ENCODE measurements at places on chromosomes 5 and 9.

DNA sequence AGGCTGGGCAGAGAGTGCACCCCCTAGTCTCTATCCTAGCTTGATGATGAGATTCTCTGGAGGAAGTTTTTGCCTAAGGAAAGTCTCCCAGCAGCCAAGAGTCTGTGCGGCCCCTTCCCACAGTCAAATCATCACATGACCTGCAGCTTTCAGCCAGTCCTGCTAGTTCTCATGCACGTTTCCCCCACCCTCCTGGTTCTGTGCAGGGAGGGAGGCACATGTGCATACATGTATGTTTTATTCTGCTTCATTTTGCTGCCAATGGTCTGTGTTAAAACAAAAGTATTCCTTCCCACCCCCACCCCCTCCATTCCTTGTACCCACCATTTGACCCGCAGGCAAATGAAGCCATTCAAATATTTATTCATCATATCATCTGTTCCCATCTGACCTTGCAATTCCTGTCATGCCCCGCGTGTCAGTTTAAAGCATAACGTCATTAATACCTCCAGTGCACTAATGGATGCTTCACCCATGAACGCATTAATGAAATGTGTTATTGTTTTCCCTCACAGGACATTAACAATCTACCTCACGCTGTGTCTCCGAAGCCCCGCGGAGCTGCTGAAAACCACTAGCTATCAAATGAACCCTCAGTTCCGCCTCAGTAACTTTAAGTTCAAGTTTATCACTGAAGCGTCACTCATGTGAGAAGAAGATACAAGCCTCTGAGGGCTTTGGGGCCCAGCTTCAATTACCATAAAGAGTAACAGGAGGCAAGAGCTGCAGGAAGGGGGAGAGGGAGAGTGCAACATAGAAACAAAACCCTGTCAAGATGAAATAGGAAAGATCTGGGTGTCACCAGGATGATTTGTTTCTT, 139.6 kb downstream of the RASEF start:
- DNase-seq, result peak; percentile 16

GRCh38 chr5:19175776-19176570, 812.0 kb downstream of the CDH18 start:
- DNase-seq, result no peak

DNA sequence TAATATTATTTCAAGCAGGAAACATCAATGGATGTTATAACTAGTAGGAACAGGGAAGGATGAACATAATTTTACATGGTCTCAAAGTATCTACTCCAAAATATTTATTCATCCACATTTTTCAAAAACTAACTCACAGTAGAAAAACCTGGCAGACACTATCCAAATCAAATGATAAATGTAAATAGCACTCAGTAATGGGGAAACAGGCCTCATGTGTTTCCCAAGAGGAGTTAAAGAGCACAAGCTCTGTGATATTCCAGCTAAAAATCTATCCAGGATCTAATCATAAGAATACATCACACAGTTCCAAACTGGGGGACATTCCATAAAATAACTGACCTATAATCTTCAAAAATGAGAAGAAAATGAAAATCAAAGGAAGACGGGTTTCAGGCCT, 443.1 kb downstream of the ZNF608 start:
- DNase-seq, result no peak

GRCh38 chr5:36200513-36200912, 41.2 kb downstream of the NADK2 start:
- no peak for DNase-seq

DNA sequence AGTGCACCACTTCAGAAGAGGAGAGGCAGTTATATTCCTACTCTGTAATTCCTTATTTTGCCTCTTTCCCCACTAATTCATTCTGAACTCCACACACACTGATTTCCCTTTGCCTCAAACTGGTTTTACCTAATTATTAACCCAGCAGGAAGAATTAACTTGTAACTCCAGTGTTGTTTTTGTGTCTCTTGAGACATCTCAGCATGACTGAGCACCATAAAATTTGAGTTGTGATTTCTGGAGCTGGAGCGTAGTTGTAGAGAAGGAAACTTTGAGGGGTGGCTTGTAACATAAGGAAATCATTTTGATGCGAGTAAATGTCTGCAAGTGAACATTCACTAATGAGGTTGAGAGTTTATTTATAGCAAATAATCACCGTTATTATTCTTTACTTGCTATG, 265.2 kb downstream of the TMEM38B start:
- no peak for DNase-seq

DNA sequence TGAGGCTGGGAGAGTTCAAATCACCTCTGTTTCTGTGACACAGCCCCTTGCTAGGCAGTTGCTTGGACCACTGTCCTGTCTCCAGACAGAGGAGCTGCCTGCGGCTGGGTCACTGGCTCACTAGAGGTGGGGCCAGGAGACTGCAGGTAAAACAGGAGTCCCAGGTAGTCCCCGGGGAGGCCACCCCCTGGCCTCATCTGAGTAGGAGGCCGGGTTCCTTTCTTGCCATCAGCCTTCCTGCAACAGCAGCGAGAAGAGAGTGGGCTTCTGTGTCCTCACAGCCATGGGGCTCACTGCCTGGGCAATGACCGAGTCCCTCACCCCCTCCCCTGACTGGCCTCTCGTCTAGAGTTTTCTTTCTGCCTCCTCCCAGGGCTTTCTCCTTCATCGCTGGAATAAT, 197.5 kb downstream of the CDK5RAP2 start:
- DNase-seq, result no peak

DNA sequence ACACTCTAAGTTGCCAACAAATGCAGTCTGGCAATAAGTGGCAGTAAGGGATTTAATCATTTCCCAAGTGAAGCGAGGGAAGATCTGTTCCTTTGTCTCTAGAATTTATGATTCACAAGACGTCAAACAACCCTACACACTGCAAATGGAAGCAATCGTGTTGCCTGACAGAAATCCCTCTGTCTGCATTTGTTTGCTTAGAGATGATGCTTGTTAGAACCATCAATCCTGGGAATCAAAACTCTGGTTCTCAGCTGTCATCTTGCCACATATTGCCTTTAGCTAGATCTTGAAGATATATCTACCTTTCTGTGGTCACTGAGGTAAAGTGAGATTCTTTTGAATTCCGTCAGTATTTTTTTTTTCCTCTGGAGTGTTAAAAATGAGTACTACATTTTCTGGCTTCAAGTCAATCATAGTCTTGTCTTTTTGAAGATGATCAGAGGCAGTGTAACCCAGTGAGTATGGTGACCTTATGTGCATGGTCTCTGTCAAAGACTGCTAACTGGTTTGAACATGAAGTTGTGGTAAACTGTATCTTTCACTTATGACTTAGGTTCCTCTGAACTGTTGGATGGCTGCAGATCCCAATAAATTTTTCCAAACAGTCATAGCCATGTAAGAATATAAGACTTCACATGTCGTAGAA, 106.4 kb upstream of the STARD4 start:
- no peak for DNase-seq

GRCh38 chr5:176547802-176548201, 1.3 kb upstream of the CDHR2 start:
- DNase-seq, result no peak

DNA sequence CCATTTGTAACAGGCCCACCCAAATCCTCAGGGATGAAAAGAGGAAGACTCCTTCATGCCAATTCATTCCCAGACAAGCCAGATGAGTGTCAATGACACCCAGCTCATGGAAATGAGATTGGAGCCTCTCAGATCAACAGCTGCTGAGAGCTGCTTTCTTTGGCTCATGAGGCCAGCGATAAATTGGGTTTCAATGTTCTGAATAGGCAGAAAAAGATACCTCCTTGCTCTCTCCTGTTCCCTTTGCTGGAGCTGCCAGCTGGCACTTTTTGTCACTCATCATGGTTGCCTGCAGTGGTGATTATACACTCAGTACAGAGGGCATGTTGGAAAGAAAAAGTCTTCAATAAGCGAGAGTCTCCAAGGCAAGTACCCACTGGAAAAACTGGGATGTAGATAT, 47.1 kb downstream of the SH3RF2 start:
- no peak for DNase-seq

DNA sequence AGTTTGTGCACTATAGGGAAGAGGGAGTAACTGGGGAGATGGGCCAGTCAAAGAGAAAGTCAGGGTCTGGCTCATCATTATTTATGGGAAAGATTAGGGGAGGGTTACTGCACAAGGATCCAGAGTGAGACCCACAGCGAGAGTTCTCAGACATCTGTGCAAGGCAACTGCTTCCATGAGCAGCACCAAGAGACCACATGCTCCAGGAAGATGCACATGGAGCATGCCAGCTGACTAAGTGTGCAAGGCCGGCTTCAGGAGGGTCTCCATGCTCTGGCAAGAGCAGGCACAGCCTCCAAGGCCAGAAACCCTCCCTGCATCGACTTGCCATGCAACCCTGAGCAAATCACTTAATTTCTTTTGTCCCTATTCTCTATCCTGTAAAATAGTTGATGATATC, 616.9 kb downstream of the CSNK1G3 start:
- no peak for DNase-seq

- peak; percentile 52 for DNase-seq
Observed at GRCh38 chr5:78008356-78008967, 232.3 kb upstream of the TBCA start.

- DNase-seq, result peak; percentile 73
Observed at GRCh38 chr9:112119225-112120029, 55.7 kb downstream of the SUSD1 start.

GRCh38 chr5:168217497-168217896, 73.9 kb upstream of the WWC1 start:
- DNase-seq, result no peak

- DNase-seq, result no peak
Observed at GRCh38 chr5:64693636-64694035, 3.3 kb downstream of the SHISAL2B start.

DNA sequence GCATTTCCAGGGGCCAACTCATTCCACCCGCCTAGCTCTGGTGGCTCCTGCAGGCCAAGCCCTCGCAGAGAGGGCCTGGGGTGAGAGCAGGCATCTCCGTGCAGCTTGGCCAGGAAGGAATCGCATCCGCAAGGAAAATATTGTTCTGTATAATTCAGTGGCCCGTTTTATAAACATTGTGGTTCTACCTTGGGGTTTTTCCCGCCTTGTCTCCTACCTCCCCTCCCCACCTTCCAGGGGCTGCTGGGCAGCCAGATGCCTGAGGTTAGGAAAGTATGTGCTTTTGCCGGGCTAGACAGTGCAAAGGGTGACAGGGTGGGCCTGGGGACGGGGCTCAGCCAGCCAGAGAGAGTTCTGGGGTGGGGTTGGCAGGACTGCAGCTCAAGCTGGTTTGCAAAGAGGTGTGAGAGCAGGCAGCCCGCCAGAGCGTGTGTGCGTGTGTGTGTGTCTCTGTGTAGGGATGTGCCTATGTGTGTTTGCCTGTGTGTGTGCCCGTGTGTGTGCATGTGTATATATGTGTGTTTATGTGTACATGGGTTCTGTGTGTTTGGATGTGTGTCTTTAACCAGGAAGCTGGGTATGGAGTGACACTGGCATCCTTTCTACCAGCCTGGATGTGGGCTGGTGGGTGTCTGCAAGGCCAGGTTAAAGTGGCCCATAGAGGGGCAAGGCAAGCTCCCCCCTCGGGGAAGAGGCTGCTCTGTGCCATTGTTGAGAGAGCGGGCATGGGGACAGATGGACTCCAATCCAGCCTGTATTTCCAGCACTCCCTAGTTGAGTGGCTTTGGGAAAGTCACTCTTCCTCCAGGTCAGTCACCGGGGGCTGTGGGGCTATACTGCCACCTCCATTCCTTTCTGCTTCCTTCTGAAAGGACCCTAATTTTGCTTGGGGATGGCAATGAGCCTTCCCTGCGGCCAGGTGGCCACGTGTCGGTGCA, 10.6 kb upstream of the SLC2A6 start:
- no peak for DNase-seq

DNA sequence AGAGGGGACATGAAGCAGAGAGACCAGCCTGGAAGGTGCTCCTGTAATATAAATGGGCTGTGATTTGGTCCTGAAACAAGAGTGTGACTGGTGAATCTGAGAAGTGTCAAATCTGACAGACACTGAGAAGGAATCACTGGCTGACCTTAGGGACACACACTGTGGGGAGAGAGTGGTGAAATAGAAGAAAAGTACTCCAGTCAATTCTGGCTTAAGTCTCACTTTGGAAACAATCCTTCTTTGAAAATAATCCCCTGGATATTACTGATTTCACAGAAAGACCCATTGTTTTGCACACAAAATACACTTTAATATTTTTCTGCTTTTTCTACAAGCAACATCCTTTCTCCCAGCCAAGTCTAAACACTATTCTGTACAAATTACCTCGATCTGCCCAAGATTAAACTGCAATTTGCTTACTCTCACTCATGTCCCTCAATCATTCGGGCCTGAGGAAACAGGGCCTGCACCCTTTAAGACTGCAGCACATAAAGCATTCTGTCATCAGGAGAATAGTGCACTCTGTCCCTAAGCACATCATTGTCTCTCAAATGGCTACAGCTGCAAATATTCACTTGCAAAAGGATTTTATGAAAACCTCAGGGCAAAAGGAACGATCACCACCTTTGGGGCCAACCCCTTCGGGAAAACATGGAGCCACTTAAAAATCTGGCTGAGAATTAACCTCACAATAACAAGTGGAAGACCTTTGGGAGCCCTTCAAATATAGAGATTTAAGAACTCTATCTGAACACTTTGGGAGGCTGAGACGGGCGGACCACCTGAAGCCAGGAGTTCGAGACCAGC, 68.6 kb downstream of the MAPKAP1 start:
- DNase-seq, result no peak

DNA sequence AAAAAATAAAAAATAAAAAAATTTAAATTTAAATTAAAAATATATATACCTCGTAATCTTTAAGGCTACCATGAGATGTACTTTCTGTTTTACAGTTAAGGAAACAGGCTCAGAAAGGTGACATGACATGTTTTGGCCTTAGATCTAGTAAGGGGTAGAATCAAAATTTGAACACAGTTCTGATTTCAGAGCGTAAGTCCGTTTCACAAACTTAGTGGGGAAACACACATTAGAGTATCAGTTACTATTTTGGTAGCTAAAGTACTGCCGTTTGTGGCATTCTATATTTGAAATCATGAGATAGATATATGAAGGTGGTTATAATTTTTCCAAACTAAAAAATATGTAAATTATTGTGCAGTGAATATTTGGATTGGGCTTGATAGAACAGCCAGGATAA, 186.2 kb downstream of the DENND1A start:
- DNase-seq, result no peak

DNA sequence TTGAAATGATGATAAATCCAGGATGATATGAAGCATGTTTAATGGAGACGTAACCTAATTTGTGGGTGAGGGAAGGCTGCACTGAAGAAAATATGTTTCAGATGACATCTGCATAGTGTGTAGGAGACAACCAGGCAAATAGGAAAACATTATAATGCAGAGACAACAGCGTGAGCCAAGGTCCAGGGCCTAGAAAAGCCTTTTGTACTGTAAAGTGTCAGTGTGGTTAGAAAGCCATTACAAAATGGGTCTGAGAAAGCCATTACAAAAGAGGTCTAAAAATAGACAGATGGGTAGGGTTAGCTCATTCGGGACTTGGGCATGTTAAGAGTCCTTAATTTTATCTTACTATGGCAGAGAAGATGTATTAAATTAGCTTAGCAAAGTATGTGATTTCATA, 14.9 kb upstream of the GABRG2 start:
- DNase-seq, result no peak

GRCh38 chr5:180689071-180689694, 39.8 kb upstream of the FLT4 start:
- DNase-seq, result no peak
